Stimulated activated CD8-positive, alpha-beta memory T cell treated with anti-CD3 and anti-CD28 coated beads, Interleukin-7, amount 100 ng/mL, for 1 hour (primary cell): ENCODE measurements at places on chromosomes 3 and 15.

DNA sequence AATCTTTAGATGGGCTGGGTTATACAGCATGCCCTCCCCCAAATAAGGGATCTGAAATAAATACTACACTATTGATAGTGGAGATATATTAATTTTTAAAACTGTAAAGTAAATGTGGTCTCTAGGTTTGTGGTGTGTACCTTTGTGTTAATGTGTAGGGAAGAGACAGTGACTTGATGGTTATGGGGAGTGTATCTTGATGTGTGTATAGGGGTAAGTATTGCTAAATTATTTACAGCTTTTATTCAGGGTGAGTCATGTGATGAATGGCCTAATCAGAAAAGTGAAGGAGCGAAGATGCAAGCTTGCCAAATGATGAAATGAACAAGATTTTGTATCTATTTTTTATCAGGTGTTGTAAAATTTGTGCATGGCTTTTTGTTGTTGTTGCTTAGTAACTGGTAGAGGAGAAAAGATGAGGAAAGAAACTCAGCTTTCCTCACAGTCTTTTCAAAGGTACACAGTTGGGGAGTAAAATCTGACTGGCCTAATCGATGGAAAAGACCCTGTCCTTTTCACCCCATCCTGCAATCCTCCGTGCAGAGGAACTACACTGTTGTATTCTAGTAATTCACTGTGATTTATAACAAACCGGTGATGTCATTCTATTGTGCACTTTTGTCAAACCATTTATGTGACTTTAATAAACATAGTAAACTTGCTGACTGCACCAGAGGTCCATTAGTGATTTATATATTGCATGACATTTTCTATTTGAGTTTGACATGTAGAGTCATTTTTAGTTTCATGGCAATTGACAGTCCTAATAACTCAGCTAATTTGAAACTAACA is 17.7 kb downstream of the FEM1B start:
- DNase-seq, result no peak

DNA sequence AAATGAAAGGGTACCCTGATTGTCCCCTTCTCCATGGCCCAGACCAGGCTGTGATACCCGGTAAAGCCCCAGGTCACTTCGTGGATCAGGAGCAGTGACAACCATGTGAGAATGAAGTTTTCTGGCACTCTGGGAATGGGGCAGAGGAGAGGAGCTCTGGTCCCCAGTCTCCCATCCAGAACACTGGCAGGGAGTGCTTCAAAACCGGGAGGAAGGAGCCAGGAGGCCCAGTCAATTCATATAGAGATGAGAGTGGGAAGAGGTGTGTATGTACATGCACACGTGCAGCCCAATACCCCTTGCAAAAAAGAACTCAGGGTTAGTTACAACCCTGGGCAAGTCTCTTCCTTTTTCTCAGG is 101.4 kb upstream of the TLE3 start:
- no peak for DNase-seq

GRCh38 chr3:144771381-144771870 is 799.8 kb downstream of the DIPK2A start:
- no peak for DNase-seq

- DNase-seq, result no peak
Measured at GRCh38 chr3:53023072-53023823, 22.6 kb downstream of the SFMBT1 start.

- no peak for DNase-seq
Measured at GRCh38 chr15:70643106-70643782, 120.1 kb downstream of the UACA start.

DNA sequence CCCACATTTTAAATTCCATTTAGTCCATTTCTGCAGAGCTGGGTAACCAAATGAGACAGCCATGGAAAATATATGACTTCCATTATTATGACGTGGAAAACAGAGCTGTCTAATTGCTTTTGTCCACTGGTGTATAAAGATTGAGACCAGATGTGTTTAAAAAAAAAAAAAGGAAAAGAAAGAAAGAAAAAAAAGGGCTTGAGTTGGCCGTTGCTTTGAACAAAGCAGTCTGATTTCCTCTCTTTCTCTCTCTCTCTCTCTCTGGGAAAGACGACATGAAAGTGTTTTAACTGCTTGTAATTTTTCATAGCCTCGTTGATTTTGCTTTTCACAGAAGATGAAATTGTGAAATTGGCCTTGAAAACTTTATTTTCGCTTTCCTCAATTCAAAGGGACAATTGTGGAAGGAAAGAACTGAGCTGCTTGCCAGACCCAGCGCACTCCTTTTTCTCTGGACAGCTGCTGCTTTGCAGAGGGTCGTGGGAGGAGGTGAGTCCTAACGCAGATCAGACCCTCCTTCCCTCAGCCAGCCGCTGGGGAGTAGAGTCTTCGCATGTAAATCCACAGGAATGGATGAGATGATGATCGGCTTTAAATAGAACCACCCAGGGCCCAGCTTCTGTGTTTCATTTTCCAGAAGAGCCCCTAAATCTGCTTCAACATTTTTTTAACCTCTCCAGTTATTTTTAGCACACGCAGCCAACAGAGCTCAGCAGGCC is 42.8 kb upstream of the UBE2E1 start:
- DNase-seq, result no peak

- no peak for DNase-seq
Measured at GRCh38 chr15:87523516-87523915, 733.0 kb downstream of the NTRK3 start.

- DNase-seq, result no peak
Measured at GRCh38 chr15:76196269-76197231, 114.7 kb downstream of the ETFA start.

DNA sequence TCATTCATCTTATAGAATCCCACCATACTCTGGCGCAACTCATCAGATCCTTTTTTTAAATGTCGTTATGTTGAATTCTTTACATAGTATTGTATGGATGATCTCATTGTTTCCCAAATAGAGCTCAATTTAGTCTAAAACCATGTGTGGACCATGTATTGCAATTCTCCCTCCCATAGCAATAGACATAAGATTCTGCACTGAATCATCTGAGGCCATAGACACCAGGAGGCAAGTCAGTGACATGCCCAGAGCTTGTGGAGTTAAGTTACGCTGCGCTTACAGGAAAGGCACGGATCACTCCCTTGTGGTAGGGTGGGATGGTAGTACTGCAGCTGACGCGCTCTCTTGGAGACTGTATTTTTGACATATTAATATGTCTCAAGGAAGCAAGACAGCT is 211.0 kb downstream of the GABRB3 start:
- DNase-seq, result no peak

DNA sequence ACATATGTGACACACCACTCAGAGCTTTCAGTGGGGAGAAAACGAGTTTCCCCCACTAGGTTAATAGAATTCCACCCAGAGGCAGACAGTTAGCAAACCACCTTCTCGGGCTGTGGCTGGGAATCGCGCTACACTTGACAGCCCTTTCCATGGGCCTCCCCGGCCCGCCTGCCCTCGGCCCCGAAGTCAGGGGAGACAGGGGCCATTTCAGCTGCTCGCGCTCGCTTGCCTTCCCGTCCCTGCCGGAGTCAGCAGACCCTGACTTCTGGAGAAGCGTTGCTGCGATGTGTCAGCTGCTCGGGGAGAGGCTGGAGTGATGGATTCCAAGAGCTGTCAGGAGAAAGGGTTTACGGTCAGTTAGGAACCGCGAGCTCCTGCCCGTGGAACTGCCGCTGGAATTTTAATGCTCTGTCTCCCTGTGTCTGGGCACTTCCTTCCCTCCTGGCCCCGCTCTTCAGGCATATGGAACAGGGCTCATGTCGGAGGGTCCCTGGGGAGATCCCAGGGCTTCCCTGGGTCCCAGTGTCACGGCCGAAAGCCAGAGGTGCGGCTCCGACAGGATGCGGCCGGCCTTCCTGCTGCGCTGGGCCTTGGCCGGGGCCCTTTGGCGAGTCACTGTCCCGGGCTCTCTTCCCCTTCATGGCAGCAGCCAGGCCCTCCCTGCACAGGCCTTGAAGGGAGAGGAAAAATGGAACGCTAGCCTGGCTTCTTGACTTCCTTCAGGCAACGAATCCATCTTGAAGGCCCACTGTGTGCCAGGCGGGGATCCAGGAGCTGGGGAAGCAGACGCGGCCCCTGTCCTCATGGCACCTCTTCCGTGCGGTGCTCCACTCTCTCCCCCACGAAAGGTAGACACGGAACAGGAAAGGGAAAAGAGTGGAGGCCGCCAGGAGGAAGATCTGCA is 38.4 kb upstream of the VPS8 start:
- DNase-seq, result no peak

DNA sequence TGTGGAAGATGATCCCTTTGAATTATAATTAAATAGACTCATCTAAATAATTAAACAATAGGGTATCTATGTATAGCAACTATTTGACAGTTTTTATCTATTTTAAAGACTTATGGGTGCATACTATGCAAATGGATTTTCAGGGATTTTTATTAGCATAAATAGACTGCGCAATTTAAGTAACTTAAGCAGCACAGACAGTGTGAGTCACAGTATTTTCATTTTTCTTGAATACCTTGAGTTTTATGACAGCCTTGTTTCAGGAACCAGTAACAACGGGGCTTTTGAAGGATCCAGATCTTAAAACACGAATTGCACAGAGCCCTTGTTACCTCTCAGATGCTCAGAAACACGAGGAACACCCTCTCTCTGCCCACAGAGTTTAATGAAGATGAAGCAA is 175.5 kb upstream of the CD96 start:
- no peak for DNase-seq

GRCh38 chr3:46517016-46517783 is 19.4 kb downstream of the RTP3 start:
- no peak for DNase-seq

- no peak for DNase-seq
Measured at GRCh38 chr3:127800508-127800907, 21.8 kb downstream of the MGLL start.

GRCh38 chr3:156787926-156788663 is 38.1 kb upstream of the LEKR1 start:
- no peak for DNase-seq

DNA sequence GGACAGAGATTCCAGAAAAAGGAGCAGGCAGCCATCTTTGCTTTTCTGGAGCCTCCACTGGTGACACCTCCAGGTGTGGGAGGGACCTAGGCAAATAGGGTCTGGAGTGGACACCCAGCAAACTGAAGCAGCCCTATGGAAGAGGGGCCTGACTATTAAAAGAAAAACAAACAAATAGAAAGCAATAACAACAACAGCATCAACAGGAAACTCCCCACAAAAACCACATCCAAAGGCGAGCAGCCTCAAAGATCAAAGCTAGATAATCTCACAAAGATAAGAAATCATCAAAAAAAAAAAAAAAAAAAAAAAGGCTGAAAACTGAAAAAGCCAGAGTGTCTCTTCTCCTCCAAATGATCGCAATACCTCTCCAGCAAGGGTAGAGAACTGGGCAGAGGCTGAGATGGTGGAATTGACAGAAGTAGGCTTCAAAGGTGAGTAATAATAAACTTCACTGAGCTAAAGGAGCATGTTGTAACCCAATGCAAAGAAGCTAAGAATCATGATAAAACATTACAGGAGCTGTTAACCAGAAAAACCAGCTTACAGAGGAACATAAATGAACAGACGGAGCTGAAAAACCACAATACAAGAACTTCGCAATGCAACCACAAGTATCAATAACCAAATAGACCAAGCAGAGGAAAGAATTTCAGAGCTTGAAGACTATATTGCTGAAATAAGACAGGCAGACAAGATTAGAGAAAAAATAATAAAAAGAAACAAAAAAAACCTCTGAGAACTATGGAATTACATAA is 225.4 kb downstream of the CTNNB1 start:
- no peak for DNase-seq

- DNase-seq, result no peak
Measured at GRCh38 chr3:134065252-134066157, 35.8 kb upstream of the SLCO2A1 start.

DNA sequence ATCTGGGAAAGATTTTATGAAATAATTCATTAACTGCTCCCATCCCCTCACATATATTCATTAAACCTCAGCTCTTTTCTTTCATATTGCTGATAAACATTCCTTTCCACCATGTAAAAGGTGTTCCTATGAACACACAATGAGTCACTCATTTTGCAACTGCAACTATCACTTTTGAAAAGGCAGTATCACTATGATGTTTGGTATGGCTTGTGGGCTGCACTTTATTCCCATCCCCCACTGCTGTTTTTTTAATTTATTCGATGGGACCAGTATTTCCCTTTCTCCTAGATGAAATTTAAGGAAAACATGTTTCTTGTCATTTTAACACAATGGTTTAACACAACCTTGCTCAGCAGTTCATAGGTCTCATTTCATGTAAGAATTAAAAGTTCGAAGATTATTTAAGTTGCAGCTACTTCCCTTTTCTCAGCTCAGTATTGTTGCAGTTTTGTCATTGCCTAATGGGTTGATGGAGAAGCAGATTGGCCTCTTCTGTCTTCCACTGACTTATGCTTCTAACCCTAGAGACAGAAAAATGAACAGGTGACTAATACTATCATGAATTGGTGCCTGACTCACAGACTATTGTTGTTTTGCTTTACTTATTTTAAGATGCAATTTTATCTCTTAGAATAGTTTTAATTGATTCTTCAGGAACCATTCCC is 280.3 kb downstream of the ZPLD1 start:
- DNase-seq, result no peak

- no peak for DNase-seq
Measured at GRCh38 chr3:102030661-102031060, 181.3 kb downstream of the NFKBIZ start.

- DNase-seq, result peak; percentile 64
Measured at GRCh38 chr15:72685925-72686794, at the start of the genes BBS4 and HIGD2B. Gene BBS4 (plus strand): TSS chr15:72686207. CDS start chr15:72686228, 21 bp downstream. Gene HIGD2B (minus strand): TSS chr15:72686182. CDS start chr15:72676374, 9,808 bp downstream.

GRCh38 chr3:32948625-32949445 is 2.6 kb upstream of the CCR4 start:
- DNase-seq, result no peak

DNA sequence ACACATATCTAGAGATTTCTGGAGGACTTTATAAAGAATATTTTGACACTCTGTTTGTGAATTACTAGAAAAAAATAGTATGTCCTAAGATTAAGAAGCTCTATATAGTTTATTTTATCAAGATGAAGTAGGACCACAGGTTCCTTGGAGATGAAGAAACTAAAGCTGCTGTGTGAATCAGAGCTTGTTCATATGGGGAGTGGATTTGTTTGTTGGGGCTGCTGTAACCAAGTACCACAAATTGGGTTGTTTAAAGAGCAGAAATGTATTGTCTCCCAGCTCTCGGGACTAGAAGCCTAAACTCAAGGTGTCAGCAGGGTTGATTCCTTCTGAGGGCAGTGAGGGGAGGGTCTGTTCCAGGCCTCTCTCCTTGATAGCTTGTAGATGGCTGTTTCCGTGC is 270.6 kb upstream of the UMPS start:
- DNase-seq, result no peak
